ENCODE measurements at places on chromosomes 7 and 10.

GRCh38 chr10:34507217-34507616 lies 307.9 kb downstream of the PARD3 start:
- no peak for DNase-seq

- DNase-seq: no peak
These were observed 461.2 kb upstream of the MBL2 start for GRCh38 chr10:53233749-53234148.

DNA sequence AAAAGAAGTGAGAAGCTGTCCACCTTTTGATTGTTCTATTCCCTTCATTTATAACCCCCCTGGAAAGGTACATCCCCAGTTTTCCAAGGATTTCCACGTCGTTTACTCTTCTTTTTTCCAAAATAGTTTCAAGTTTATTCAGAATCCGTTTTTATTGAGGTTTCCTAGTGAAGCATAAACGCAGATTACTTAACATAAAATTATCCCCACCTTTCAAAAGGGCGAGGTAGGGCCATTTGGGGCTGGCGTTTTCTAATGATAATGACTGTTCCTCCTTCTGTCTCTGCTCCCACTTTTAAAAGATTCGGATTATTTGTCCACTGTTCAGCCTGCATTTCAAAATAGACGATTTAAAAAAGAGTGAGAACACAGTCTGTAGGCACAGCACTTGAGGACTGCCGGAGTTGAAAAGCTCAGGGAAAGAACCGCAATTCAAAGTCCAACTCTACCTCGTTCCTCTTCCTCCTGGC lies 165.2 kb upstream of the PPP1R3A start:
- DNase-seq: no peak

GRCh38 chr7:4144172-4144701 lies 537.9 kb upstream of the FOXK1 start:
- no peak for DNase-seq

GRCh38 chr10:85618841-85619240 lies 747.8 kb downstream of the GRID1 start:
- no peak for DNase-seq

DNA sequence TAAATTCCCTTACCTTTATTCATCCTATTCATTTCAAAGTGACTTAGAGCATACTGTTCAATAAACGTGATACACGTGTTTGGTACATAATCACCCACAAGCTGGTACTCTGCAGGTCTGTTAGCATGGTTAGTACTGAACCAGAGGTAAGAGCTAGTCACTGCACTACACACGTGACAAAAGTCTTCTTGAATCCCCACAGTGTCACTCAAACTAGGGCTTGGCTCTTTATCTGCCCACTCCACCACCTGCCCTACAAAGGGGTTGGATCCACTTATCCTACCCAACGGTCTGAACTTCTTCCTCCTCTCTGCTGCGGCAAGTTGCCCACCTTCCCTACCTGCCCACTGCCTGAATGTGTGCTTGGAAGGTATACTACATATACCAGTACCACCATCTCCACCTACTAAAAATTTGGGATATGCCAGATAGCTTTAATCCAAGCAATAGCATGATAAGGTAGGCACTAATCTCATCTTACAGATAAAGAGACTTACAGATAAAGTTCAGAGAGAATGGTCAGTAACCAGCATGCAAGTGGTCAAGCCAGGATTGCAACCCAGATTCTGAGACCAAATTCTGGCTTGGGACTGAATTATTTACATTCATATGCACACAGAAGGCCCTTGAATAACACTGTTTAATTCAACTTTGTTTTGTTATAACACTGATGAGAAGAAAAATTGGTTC lies 92.2 kb downstream of the SGMS1 start:
- no peak for DNase-seq

- no peak for DNase-seq
These were observed 22.9 kb upstream of the NANOS1 start for GRCh38 chr10:119006451-119007210.

GRCh38 chr10:108633046-108633445 lies 1290.3 kb downstream of the XPNPEP1 start:
- DNase-seq: no peak

- DNase-seq: no peak
These were observed 32.3 kb downstream of the SMURF1 start for GRCh38 chr7:99111591-99111990.

- no peak for DNase-seq
These were observed 610.3 kb downstream of the PTPRN2 start for GRCh38 chr7:157977306-157977705.

DNA sequence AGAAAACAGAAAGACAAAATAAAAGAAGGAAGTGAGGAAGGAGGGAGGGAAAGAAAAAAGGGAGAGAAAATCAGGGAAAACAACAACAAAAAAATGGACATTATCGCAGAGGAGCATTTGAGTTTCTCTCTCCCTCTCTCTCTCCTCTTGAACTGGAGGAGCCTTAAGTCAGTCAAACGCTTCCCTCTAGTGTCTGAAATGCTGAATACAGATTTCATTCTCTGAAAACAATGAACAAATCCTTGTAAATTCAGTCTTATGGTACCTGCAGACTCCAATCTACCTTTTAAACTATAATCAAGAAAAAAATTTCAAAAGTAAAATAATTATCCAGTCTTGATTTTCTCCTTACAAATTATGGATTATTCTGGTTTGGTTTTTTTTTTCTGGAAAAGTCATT lies 89.2 kb upstream of the PFKP start:
- DNase-seq: no peak

DNA sequence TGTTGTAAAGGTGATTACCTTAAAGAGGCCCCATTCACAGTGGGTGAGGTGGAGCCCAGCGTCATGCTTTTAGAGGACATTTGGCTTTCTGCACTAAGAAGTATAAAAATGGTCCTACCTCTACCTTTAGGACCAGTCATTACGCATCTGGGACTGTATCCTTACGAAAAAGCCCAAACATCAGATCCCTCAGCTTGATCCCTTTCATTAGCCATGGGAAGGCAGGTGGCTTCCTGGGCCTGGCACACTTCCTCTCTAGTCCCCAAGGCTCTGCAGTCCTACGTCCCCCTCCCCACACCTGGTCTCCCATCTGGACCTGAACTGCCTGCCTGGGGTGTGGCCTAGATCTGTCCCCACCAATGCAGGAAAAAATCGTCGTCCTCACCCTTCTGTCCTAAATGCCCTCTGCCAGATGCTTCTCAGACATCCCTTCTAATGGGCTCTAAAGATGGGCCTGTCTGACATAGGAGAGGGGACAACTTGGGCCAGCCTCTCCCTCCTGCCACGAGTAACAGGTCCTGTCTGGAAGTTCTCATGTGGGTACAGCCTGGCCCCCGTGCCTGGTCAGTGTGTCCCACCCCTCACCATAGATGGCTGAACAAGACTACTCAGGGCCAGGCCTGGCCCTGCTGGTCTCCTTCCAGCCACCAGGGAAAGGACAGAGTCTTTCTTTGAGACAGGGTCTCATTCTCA lies 11.8 kb upstream of the SLC18A3 start:
- DNase-seq: no peak

GRCh38 chr7:43511029-43511428 lies 71.9 kb upstream of the STK17A start:
- DNase-seq: no peak

DNA sequence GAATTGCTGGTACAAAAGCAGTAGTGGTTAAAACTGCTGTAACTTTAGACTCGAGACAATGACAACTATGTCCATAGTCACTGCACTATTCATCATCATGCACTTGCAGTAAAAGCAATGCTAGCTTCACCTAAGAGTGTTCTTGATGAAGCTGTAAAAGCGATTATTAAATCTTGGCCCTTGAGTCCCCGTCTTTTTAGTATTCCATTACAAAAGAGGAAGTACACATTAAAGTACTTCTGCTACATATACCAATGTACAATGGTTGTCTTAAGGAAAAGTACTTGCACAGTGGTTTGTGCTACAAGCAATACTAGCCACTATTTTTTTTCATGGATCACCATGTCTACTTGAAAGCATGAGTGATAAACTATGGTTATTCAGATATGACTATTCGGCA lies 78.3 kb downstream of the ATAD1 start:
- DNase-seq: no peak

- DNase-seq: peak; percentile 24
These were observed 28.9 kb upstream of the INHBA start for GRCh38 chr7:41731493-41732435.

- DNase-seq: no peak
These were observed 2.4 kb downstream of the HHEX start for GRCh38 chr10:92692080-92692671.

GRCh38 chr7:79495544-79496272 lies 42.2 kb upstream of the MAGI2 start:
- DNase-seq: no peak

- DNase-seq: no peak
These were observed 212.0 kb downstream of the CACNB2 start for GRCh38 chr10:18352175-18352574.

DNA sequence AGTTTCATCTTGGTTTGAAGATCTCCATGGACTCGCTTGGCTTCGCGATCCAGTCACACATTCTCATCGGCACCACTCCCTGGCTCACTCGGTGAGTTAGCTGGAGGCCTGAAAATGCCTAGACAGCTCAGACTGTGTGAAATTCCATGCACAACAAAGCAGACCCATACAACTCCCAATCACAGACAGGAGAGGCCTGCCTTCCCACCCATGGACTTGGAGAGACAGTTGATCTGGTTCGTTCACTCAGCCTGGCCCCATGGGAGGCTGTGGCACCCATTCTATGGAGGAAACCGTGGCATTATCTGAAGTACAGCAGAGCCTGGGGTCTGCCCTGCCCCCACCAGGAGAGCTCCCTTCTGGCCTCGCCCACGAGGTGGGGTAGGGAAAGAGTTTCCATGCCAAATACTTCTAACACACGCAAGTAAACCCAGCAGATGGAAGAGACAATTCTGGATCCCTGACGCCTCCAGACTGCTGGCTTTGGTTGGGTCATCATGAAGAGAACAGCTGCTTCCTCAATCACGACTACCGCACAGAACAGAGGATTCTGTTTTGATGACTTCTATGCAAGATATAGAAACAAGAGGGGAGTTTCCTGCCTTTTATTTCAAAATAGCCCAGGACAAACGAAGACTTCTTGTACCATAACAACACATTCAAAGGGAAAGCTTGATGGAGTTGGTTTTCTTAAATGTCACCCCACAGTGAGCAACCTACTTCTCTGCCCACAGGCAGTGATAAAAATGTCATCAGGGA lies 15.9 kb downstream of the FAM53B start:
- peak; percentile 64 for DNase-seq

DNA sequence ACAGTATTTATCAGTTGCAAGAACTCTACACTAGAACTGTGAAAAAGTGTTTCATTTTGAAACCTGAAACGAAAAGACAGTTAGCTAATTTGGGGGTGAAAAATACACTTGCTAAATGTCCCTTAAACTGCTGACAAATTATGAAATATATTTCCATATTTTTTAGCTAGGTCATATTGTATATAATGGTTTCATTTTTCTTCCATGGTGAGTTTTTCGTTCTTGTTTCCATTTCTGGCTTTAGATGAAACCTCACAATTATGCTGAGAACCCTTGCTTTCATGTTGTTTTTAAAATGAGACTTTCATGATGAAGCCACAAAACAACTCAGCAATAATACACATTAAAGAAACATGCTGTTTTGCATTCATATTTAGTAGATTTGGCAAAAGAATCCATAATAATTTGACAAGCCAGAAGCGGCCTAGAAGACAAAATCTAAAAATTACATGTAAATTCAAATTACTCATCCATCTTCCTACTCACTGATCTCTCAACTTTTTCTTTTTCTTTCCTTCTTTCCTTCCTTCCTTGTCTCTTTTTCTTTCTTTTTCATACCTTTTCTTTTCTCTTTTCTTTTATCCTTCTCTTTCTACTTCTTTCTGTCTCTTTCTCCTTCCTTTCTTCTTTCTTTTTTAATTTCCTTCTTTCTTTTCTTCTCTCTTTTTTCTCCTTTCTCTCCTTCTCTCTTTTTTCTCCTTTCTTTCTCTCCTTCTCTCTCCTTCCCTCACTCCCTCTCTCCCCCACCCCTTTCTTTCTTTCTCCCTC lies 46.5 kb upstream of the ITGB8 start:
- no peak for DNase-seq

DNA sequence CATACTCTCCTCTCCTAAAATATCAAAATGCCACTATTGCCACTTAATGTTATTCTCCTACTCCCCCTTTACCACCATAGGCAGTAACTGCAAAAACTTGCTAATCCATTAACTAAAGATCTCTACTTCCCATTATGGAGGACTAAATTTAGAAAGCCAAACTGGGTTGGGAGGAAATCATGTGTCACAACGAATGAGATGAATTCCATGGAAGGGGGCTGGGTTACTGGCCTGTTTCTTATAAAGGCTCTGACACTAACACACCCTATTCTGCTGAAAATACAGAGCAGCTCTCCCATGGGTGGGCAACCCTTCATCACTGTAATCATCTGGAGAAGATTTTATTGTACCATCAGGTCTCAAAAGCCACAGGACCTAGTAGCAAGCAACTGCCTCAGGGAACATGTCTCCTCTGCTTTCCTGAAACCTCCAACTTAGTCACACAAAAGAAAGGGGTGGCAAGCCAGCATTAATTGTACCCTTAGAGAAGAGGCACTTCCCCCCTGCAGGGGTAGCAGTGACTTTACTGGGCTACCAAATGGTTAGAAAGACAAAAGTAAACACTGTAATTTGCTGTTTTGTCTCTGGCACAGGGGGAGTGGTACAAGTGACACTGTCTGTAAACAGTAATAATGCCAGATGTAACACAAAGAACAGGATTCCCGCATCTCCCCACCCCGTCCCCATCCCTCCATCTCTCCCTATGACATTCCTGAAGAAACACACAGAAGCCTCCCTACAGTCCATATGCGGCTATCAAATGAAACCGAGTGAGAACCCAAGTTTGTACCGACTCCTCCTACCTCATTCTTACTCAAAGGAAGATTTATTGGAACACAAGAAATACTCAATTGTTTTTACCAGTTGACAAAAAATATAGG lies 81.6 kb downstream of the ARMH3 start:
- DNase-seq: no peak

GRCh38 chr7:153190986-153191385 lies 431.4 kb downstream of the ACTR3B start:
- DNase-seq: no peak

- DNase-seq: no peak
These were observed 21.0 kb downstream of the LRRC17 start for GRCh38 chr7:102933763-102934162.

DNA sequence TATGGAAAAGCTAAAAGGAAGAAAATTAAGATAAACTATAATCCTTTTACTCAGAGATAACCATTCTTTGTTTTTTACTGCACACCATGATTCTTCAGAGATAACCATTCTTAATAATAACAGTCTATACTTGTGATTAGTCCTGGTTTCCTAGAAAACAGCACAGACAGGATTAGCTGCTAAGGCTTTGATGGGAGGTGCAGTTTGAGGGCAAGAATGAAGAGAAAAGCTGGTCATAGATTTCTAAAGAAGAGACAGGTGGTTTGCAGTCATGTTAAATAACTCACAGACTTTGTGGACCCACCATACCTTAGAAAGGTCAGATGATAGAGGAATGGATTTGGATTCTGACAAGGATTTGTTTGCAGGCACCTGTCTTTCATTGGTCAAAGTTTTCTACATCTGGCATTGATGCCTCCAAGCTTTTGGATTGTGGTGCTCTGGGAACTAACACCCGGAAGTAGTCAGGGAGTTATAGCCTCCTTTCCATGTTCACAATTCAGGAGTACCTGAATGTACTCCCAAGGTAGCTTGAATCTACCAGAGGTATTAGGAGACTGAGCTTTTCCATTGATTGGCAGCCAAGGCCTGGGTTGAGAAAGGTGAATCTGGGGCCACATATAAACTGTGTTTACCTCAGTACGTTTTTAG lies 3.7 kb downstream of the SMC3 start:
- DNase-seq: no peak
